ENCODE measurements at places on chromosomes 3 and 15.
A peak's percentile ranks its signal among the peaks of the same experiment; 100 is the strongest.

GRCh38 chr3:152656972-152657355, 178.0 kb upstream of the P2RY1 start:
- DNase-seq = no peak

- no peak for DNase-seq
Measured at GRCh38 chr3:71117572-71118247, 465.8 kb downstream of the FOXP1 start.

DNA sequence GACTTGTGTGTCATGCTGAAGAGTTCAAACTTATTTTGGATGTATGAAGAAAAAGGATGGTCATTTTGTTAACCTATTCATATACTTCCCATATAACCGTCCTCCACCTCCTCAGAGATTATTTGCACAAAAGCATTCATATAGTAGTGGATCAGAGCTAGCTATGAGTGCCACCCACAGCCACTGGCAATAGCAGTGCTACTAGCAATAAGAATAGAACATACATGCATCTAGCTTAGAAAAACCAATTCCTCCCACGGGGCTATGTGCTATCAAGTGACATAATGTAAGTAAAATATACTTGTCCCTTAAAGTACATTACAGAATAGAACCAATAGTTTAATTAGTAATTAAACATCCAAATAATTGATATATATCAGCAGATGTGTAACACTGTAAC, 10.3 kb upstream of the ZBED2 start:
- no peak for DNase-seq

DNA sequence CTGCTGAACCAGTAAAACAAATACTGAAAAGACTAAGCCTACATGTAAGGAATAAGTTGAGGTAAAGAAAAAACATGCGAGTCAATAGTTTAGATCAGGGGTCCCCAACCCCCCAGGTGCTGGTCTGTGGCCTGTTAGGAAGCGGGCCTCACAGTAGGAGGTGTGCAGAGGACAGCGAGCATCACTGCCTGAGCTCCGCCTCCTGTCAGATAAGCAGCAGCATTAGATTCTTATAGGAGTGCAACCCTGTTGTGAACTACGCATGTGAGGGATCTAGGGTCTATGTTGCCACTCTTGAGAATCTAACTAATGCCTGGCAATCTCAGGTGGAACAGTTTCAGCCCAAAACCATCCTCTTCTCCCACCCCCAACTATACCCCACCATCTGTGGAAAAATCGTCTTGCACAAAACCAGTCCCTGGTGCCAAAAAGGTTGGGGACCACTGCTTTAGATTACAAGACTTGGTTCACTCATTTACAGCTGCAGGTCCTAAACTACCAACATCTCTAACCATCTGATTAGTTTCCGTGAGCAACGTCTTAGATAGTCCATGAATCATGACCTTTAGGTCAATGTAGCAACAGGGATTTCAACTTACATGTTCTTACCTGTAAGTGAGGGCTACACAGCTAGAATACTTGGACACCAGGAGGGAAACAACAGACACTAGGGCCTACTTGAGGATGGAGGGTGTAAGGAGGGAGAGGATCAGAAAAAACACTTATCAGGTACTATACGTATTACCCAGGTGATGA, 66.7 kb downstream of the TRANK1 start:
- no peak for DNase-seq

- DNase-seq = no peak
Measured at GRCh38 chr15:64144565-64145281, 6.8 kb upstream of the SNX22 start.

DNA sequence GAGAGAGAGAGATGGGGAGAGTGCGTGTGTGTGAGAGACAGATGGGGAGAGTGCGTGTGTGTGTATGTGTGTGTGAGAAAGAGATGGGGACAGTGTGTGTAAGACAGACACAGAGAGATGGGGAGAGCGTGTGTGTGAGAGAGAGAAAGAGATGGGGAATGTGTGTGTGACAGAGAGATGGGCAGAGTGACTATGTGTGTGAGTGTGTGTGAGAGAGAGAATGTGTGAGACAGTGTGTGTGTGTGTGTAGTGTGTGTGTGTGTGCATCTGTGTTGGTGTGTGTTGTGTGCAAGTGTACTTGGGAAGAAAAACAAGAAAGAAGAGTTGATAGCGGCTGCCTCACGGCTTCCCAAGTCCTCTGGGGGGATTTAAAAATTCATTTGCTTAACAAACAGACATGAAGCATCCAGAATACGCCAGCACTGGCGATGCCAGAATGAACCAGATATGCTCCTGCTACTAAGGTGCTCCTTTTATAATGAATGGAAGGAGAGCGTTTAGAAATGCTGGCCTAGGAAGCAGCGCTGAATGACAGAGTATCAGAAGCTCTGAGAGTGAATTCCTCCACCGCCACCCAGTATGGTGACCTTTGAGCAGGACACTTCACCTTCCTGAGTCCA, 186.1 kb upstream of the TSC22D2 start:
- no peak for DNase-seq

GRCh38 chr3:30671527-30672286, 65.3 kb downstream of the TGFBR2 start:
- no peak for DNase-seq

- peak; percentile 55 for DNase-seq
Measured at GRCh38 chr3:160003520-160004128, 15.0 kb downstream of the IL12A start.

DNA sequence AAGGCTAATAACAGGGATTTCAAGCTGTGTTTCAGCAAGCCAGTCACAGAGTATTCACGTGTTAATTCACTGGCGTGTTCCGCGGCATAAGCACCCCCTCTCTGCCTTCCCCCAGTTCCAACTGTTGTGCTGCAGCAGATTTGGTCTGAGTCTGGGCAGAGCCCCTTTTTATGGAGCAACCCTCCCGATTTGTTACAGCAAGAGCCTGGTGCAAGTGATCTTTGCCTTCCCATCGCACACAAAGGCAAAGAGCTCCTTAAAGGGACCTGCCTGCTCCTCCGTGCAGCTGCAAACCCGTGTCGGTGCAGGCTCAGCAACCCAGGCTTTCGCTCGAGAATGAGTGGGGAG, 170.5 kb downstream of the KCNAB1 start:
- no peak for DNase-seq

GRCh38 chr15:65287520-65287855, 805 bp upstream of the PARP16 start:
- no peak for DNase-seq

- DNase-seq = no peak
Measured at GRCh38 chr15:100715571-100716455, 113.4 kb downstream of the ASB7 start.

GRCh38 chr15:75185271-75186029, 16.2 kb upstream of the C15orf39 start:
- no peak for DNase-seq

DNA sequence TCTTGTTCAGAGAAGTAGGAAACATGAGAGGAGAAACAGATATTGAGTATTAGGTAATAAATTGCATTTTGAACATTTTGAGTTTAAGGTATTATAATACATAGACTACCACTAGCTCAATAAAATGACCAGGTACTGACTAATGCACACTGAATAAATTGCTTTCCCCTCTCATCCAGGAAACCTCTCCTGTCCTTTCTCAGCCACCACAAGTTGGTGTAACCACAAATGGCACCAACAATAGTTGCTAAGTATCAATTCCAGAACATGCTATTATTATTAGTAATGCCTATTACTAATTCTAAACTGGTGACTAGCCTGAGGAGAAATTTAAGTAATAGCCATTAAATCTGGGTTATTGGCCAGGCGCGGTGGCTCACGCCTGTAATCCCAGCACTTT, 47.3 kb upstream of the XRN1 start:
- DNase-seq = no peak

GRCh38 chr15:71355268-71355667, 240.0 kb downstream of the THSD4 start:
- peak; percentile 55 for DNase-seq

- no peak for DNase-seq
Measured at GRCh38 chr3:82177774-82178173, 416.3 kb upstream of the GBE1 start.

- peak; percentile 44 for DNase-seq
Measured at GRCh38 chr15:44435893-44436667, 8.7 kb downstream of the CTDSPL2 start.

DNA sequence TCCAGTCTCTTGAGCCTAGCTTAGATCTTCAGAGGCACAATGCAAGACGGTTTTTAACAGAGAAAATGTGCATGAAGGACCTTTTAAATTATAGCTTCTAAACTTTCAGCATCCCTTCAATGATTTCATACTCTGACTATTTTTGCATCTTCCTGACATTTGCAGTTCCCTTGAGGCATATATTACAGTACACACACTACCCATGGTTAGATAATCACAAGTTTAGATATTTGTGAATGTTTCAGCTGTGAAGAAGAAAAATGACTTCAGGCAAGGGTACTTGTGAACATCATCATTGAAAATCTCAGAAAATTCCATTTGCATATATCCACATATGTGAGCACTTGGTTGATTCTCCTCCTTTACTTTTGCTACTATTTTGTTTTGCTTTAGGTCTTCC, 341.5 kb downstream of the ROBO2 start:
- no peak for DNase-seq

GRCh38 chr3:46448721-46449120, 16.0 kb downstream of the LTF start:
- DNase-seq = no peak

- DNase-seq = no peak
Measured at GRCh38 chr15:75925440-75925839, 21.8 kb downstream of the FBXO22 start.

DNA sequence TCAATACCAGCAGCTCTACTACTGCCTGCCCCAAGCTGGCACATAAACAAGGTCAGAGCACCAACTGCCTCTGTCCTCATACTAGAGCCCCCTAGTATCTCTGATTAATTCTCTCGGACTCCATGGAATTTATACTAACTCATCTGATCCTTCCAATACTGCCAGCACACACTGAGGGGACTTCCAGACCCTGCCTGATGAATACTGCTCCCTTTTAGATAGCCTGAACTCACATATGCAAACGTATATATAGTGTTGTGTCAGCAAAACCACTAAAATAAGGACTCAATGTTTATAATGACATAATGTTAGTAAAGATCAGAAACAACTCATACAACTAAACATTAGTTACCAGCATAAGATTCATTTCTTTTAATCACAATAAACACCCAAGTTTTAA, 25.0 kb downstream of the CEP70 start:
- DNase-seq = no peak

DNA sequence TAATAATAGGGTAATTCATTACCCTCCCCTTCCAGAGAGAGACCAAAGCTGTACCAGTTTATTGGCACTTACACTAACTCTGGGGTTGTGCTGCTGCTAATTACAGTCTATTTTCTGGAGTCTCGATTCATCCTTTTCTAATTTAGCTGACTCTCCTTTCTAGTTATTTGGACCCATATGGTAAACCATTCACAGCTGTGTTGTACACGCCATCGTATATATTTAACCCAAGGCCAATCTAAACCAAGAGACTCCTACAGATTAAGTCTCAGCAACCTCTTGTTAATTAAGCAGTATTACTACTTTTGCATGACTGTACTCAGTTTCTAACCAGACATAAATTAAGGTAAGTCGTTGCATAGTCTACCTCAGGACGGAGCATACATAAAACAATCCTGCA, 22.5 kb downstream of the ANXA2 start:
- DNase-seq = no peak

- DNase-seq = no peak
Measured at GRCh38 chr3:44045476-44046275, 196.0 kb upstream of the TOPAZ1 start.

DNA sequence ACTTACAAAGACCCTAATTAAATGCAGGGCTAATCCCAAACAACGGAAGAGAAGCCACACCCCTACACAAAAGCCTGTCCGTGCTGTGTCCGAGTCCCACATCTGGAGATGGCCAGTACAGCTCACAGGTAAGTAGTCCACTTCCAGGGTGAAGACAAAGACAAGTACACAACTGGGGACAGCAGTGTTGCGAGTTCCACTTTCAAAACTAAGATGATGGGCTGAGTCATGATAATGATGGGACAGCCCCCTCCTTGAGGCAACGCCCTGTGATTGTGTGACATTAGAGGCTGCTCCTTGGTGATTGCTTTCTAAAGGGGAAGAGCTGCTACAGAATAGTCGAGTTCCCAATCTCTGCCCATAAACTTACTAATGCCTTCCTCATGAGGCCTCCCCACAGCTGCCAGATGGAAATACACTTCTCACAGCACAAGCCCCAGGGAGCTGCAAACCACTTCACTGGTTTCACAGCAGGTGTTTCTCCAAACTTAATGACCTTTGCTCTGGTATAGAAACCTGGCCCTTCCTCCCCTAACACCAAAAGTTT, 27.6 kb downstream of the RFT1 start:
- DNase-seq = no peak

DNA sequence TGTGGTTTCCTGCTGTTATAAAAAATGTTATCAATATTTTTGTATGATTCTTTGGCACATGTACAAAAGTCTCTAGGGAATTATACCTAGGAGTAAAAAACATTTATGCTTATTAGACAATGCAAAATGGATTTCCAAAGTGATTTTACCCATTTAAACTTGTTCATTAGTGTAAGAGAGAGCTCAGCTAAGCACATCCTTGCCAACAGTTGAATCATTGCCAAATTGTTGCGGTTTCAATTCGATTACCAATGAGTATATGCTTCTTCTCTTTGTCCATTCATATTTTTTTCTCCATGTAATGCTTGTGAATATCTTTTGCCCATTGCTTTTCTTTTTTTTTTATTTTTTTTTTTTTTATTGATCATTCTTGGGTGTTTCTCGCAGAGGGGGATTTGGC, 17.2 kb downstream of the CASR start:
- no peak for DNase-seq

- no peak for DNase-seq
Measured at GRCh38 chr3:72451841-72452240, 396.4 kb downstream of the SHQ1 start.

DNA sequence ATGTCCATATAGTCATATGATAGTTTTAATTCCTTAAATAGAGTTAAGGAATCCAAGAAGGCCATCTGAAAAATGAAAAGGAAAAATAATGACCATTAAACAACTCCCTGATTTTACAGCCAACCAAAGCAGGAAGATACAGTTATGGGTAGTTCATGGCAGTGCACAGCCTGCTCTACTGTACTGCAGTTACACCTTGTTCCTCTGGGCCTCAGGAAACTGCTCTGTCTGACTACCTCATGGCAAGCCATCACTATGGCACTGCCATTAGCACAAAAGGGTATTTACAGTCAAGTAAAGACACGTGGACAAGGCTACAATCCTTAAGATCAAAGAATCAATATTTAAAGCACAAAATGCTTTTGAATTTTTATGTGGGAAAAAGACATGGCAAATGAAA, 19.5 kb downstream of the SECISBP2L start:
- no peak for DNase-seq

DNA sequence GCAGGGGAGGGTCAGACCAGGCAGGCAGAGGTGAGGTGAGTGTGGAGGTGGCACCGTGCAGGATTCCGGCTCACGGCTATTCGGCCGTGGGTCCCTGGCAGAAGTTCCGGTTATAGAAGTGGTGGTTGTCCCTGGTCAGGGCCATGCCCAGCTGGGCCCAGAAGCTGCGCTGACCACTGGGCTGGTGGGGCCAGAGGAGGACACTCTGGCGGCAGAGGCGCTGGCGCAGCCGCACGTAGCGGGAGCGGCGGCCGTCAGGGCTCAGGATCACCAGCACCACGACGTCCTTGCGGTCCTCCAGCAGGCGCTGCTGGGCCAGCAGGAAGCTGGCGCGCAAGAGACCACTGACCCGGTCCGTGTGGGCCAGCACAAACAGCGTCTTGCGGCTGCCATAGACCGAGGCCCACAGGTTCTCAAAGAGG, 4.3 kb downstream of the TLR9 start:
- no peak for DNase-seq
